ENCODE measurements at places on chromosomes 4 and X.

GRCh38 chr4:83067058-83067639 is 32.2 kb downstream of the COPS4 start:
- DNase-seq, result peak; percentile 25

GRCh38 chr4:148998719-148999118 is 556.5 kb upstream of the NR3C2 start:
- peak; percentile 21 for DNase-seq

- DNase-seq, result no peak
Measured at GRCh38 chr4:150906987-150907633, 108.0 kb downstream of the LRBA start.

DNA sequence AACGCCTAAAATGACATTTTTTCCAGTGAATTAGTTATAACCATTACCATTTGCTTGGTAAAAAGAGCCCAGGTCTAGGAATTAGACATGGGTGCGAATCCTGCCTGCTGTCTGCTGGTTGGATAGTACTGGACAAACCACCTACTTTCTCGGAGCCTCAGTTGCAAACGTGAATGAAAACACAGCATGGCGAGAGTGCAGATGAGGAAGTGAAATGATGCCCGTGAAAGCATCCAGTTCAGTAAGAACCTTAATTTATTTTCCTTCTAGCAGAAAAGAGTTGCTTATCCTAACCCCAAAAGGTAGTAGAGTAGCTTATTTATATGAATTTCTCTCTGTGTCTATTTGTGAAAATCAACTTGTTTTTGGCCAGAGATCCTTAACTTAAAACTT is 171.4 kb upstream of the GALNT7 start:
- DNase-seq, result no peak

GRCh38 chr4:15890246-15890829 is 48.2 kb downstream of the FGFBP1 start:
- DNase-seq, result no peak

GRCh38 chr4:41258783-41259182 is 2.1 kb downstream of the UCHL1 start:
- peak; percentile 84 for DNase-seq

- peak; percentile 35 for DNase-seq
Measured at GRCh38 chr4:185773419-185773818, 38.6 kb downstream of the SORBS2 start.

GRCh38 chrX:27860337-27860736 is 52.5 kb downstream of the MAGEB10 start:
- no peak for DNase-seq

DNA sequence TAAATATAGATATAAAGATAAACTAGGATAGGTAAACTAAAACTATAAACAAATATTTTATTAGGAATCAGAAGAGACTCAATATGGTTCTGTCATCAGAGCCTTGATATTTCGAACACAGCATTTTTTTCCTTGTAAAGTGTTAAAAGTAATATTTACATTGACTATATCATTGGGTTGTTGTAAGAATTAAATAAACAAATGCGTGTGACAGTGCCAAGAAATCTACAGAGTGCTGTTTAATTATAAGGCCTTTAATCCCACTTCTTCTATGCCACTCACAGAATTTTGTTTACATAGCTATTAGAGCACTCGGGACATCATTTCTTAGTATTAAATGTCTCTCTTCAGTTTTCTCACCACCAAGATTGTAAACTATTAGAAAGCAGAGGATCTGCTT is 807.4 kb downstream of the FSTL5 start:
- no peak for DNase-seq

GRCh38 chrX:68991691-68992345 is 163.0 kb downstream of the EFNB1 start:
- no peak for DNase-seq

- DNase-seq, result no peak
Measured at GRCh38 chrX:72020788-72021187, 110.1 kb downstream of the NHSL2 start.

GRCh38 chr4:53575552-53575951 is 15.7 kb downstream of the LNX1 start:
- DNase-seq, result no peak

GRCh38 chr4:145485120-145485519 is 3.5 kb downstream of the SMAD1 start:
- no peak for DNase-seq

GRCh38 chr4:26056406-26056805 is 142.4 kb downstream of the SMIM20 start:
- DNase-seq, result no peak

DNA sequence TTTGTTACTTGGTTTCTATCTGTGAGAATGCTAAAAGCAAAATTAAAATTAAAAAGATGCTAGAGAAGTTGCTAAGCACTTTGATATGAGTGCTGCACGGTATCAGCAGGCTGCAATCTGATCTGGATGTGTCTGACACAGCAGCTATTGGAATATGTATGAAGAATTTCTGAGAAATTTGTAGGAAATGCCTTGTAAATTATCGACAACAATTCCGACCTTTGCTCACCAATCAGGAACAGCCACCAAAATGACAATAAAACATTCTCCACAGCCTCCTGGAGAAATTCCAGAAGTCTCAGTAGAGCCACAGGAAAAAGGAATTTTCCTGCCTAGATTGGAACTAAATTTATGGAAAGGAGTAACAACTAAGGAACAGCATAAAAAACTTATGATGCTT is 82.5 kb downstream of the TIGD2 start:
- DNase-seq, result no peak

DNA sequence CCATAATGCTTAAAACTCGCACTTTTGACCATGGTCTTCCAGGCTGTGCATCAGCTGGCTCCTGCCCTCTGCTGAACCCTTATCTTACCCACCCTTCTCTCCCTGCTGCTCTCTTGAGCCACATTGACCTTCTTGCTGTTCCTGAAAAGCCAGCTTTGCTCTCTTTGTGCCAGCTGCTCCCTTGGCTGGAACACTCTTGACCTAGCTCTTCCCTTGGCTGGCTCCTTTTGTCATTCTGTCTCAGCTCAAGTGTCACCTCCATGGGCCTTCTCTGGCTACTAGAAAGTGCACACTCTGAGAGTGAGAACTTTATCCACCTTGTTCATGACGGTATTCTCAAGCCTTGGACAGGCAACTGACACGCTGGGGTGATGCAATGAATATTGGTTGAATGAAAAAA is 112.1 kb downstream of the MGST2 start:
- DNase-seq, result no peak

GRCh38 chr4:90198086-90198847 is 71.1 kb downstream of the CCSER1 start:
- DNase-seq, result no peak

GRCh38 chrX:36087366-36087765 is 167.8 kb downstream of the CFAP47 start:
- no peak for DNase-seq

- DNase-seq, result no peak
Measured at GRCh38 chr4:112882286-112882685, 167.2 kb upstream of the ANK2 start.

DNA sequence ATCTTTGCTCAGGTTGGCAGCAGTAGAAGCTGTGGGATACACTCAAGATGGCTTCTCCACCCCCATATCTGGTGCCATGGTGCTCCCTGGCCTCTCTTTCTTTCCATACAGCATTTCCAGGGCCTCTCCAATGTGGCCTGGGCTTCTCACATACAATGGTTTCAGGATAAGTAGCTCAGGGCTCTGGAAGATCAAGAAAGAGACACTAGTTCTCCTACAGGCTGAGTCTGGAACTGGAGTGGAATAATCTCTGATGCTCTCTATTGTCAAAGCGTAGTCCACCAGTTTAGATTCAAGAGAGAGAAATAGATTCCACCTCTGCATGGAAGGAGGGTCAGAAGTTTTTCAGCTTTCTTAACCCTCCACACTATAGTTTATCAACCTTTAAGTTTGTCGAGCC is 138.2 kb upstream of the AADAT start:
- no peak for DNase-seq

- no peak for DNase-seq
Measured at GRCh38 chr4:1234811-1235292, 14.1 kb downstream of the CTBP1 start.

- DNase-seq, result peak; percentile 68
Measured at GRCh38 chr4:95181243-95181995, 367.4 kb downstream of the UNC5C start.

- no peak for DNase-seq
Measured at GRCh38 chr4:153449338-153449737, 16.8 kb upstream of the TMEM131L start.

DNA sequence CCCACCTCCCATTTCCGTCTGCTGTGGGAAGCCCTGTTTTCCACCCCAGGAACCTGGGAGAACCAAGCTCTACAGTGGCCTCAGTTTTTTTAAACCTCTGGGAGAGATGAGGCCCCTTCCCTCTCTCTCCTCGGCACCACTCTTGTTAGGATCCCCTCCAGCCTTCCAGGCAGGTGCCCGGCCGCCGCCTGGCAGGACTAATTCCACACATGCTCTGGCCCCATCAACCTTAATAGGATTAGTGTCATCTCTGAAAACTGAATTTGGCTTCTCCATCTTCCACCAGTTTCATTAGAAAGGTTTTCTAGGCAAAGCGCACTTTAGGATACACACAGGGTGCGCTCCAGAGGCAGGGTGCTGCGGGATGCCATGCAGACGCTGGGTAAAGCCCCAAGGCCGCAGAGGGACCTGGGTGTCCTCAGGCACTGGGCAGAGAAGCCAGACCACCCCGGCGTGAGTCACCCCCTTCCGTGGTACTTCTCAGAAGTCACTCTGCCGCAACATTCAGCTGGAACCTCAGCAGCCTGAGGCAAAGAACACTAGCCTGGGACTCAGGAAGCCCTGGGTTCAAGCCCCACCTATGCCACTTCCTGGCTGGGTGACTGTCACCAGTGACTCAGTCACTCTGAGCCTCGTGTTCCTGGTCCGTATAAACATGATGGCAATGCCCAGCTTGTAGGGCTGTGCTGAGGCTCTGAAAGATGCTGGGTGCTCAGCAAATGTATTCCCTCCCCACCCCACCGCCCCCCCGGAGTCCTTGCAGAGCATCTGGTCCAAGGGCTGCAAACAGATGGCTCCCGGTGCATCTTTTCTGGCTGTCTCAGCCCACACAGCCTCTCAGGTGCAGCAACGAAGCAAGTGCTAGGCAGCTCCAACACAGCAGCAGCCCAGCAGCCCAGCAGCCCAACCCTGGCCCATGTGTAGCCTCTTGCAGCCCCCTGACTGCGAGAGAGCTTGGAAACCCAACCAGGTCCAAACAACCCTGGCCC is 29.1 kb downstream of the PPP2R2C start:
- DNase-seq, result peak; percentile 40

GRCh38 chrX:40422021-40422420 is 158.7 kb upstream of the ATP6AP2 start:
- no peak for DNase-seq

GRCh38 chr4:37770016-37770415 is 56.5 kb upstream of the PGM2 start:
- peak; percentile 45 for DNase-seq

- peak; percentile 9 for DNase-seq
Measured at GRCh38 chr4:66633477-66633876, 911.8 kb downstream of the CENPC start.

DNA sequence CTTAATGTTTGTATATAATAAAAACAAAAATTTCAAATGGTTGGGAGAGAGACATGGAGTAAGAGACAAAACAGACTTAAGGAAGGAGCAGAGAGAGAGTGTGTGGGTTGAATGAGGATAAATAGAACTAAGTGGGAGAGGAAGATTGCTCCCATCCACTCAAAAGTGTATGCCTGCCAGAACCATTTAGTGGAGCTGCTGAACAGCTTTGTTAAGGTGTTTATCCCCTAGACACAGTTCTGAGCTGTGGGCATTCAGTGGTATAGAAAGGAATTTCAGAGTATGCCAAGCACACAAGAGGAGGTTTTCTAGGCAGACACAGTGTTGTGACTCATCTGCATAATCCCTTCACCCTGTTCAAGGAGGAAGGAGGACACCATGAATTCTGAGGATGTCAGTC is 508.6 kb upstream of the EPHA5 start:
- DNase-seq, result peak; percentile 90

- DNase-seq, result no peak
Measured at GRCh38 chr4:12487000-12487399, 997.1 kb downstream of the RAB28 start.

DNA sequence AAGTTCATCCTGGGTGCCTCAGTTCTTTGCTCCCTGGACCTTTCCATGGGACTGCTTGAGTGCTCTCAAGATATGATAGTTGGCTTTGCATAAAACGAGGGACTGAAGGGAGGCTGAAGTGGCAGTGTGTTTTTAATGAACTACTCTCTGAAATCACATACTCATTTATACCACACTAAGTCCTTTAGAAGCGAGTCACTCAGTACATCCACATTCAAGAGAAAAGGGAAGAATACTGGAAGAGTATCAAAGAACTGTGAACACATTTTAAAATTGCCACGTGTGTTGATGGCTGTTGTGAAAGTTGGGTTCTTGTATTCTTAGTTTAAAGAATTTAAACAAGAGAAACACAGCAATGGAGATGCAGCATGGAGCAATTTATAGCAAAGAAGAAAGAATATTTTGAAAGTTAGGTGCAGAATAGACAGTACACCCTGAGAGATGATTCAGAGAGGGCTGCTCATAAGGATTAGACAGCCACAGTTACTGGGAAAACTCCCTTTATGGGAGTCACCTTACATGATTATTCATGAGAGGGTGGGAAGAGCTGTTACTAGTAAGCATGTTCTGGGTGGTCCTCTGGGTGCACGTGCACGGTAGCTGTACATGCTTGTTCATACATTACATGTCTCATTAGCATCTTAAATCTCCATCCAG is 380.7 kb downstream of the ADGRL3 start:
- DNase-seq, result no peak

- DNase-seq, result peak; percentile 54
Measured at GRCh38 chr4:22315628-22316027, 200.2 kb downstream of the ADGRA3 start.

- no peak for DNase-seq
Measured at GRCh38 chrX:34470507-34470906, 186.6 kb downstream of the TMEM47 start.

DNA sequence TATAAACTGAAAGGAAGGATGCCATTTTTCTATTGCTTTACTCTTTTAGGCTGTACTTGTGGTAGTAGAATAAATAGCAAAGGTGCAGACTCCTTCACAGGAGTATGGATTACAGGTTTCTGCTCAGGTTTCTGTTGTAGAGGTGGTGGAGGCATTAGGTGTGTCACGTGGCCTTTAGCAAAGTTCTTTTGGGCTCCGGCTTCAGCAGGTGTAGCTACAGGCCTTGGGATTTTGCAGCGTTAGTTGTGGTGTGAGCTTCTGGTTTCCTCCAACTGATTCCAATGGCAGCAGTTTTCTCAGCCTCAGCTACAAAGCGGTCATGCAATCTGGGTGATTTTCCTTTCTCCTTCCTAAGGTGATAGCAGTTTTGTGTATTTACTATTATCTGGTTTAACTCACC is 255.8 kb upstream of the GK2 start:
- no peak for DNase-seq

- DNase-seq, result no peak
Measured at GRCh38 chrX:120677004-120677652, 47.3 kb upstream of the C1GALT1C1 start.

- DNase-seq, result no peak
Measured at GRCh38 chrX:10728806-10729389, 108.5 kb upstream of the MID1 start.

DNA sequence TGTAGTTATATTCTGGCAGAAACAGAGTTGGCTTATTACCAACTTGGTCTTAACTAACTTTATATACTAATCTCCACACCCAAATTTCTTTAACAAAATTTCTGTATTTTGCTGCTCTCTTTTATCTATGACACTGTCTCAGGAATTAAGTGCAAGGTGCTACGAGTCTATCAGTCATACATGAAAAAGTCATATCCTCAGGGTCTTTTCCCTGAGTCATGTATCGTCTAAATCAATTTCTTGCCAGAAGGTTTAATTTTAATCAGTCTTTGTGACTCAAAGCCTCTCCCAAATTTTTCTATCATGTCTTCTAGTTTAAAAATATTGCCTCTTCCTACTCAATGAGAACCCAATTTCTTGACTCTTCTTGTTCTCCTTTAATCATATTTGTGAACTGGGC is 1803.6 kb upstream of the PCDH7 start:
- no peak for DNase-seq

Data from M059J (cell line).